ENCODE measurements at places on chromosomes 5 and 9.

GRCh38 chr5:81517462-81517861 is 123.5 kb upstream of the ACOT12 start:
- no peak for DNase-seq

- DNase-seq: no peak
Observed at GRCh38 chr5:53936481-53937352, 373.7 kb downstream of the ARL15 start.

- no peak for DNase-seq
Observed at GRCh38 chr5:146959360-146959759, 80.8 kb upstream of the PPP2R2B start.

DNA sequence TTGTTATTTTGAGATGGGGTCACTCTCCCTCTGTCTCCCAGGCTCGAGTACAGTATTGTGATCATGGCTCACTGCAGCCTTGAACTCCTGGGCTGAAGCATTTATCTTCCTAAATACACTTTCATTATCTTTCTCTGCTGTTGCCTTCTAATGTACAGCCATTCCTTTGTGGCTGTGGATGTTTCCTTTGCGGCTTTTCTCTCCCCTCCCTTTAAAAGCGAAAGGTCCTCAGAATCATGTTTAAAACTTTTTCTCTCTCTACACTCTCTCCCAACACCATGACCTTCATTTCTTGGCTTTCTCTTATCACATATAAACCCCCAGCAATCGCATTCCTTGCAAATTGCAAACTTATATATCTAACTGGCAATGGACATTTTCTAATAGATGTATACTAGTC is 1.6 kb downstream of the IFNA2 start:
- no peak for DNase-seq

GRCh38 chr5:79973511-79973910 is 17.6 kb downstream of the MTX3 start:
- DNase-seq: no peak
